ENCODE measurements at places on chromosomes 1 and 21.

DNA sequence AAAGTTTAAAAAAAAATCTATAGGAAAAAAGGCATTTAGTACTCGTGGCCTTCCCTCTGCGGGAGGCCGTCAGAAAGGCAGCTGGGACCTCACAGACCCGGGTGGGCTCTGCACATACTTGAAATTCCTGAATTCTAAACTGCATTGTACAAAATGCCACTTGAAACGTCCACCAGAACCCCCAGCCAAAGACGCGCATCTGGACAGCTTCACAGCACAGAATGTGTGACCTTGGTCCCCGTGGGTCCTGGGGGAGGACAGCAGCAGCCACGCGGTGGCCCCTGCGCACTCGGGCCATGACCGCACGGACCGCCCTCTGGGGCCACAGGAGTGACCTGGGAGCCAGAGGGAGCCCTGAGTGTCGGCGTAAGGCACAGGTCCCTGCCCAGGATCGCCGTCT is 20.6 kb upstream of the MRPS14 start:
- DNase-seq: no peak

- peak; percentile 99 for DNase-seq
These were observed 6.6 kb upstream of the SMIM12 start for GRCh38 chr1:34865981-34866761.

GRCh38 chr21:31191553-31191952 is 152.5 kb downstream of the TIAM1 start:
- DNase-seq: no peak

DNA sequence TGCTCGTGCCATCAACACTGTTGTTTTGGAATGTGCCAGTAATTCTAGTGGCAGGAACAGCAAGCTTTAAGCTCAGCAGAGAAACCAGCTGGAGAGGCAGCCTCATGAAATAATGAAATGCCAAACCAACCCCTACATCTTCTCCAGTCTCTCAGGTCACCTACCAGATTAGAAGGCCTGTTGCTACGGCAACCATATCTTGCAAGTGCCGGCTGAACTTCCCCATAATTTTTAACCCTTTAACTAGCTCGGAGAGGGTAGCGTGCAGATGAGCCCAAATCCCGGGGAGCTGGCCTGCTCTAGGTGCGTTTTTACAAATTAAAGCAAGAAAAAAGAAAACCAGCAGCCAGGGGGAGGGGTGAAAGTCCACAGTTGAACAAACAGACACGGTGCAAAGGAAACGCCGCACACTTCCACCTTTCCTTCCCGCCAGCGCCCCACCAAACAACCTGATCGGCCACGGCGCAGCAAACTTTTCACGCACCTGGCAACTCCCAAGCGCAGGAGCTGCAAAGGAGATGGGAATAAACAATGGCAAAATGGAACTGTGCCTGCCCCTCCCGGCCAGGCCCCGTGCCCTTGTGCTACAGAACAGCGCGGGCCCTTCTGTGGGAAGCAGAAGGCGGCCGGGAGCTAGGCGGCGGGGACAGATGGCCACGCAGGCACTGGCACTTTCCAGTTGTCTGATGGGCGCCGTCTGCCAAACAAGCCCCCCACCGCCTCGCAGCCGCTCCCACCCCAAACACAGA is 50.1 kb downstream of the SSBP3 start:
- DNase-seq: no peak

- peak; percentile 86 for DNase-seq
These were observed 2.8 kb downstream of the S100A6 start for GRCh38 chr1:153532769-153533599.

DNA sequence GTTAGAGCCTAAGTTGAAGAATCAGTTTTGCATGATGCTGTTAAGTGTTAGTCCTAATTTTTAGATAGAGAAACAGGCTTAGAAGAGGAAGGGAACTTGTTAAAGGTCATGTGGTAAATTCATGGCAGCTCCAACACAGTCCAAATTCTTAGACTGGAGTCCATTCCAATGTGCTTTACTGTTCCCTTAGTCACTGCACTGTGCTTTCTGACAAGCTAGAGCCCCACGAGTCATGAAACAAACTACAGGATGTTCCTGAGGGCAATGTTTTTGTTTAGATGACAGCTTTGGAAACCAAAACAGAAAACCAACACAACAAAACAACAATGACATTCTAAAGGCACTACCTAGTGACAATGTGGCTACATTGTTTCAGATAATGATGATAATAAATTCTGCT is 23.1 kb upstream of the RGS4 start:
- no peak for DNase-seq

GRCh38 chr1:24688621-24689195 is 45.6 kb downstream of the SRRM1 start:
- DNase-seq: peak; percentile 69

- DNase-seq: no peak
These were observed 17.2 kb upstream of the C8A start for GRCh38 chr1:56837244-56837939.

- DNase-seq: no peak
These were observed 254.2 kb upstream of the VAMP3 start for GRCh38 chr1:7516929-7517328.

DNA sequence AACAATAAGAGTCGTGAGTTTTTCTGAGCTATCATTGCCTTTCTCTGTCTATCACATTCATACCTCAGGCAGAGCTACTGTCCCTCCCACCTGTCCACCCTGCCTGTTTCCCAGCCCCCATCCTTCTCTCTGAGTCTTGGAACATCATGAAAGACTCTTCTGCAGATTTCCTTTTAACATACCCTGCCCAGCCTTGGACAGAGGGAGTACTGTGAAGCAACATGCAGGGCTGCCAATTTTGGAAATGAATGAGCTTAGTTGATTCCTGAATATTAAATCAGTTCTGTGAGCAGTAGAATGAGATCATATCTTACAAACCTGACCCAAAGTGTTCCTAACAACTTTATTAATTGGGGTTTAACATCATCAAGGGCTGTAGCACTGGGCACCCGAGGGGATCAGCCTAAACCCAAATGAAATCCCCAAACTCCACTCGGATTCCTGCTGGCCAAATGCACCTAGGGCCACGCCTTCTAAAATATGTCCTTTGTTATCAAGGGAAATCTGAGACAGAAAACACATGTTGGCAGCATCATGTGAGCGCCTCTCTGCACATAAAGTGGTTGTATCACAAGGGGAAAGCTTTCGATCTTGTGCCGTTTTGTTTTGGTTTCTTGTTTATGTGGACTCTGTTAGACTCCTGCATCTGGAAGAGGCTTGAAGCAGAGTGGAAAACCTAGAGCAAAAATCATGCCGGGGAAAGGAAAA is 357.6 kb downstream of the KIF26B start:
- no peak for DNase-seq

GRCh38 chr1:35097224-35097623 is 18.0 kb downstream of the ZMYM1 start:
- DNase-seq: no peak

GRCh38 chr1:155454096-155454495 is 108.5 kb downstream of the ASH1L start:
- DNase-seq: no peak

DNA sequence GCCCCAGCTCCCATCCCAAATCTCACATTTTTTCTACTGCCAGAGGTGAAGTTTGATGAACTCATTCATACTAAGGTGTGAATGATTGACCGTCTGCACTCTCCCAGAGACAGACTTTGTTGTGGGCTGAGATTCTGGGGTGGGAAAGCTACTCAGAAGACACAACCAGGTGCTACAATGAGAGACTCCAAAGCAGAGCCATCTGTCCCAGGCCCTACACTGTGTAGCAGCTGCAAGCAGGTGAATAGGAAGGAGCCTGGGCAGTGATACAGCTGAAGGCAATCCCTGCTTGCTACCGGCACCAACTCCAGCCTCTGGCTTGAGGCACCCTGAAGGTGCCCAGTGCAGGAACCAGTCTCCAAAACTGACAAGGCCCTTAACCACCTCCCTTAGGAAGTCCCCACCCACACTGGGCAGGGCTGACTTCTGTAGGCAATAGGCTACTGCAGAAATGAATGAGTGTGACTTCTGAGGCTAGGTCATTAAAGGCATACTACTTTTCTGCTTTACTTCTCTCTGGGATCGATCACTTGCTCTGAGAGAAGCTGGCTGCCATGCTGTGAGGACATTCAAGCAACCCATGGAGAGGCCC is 79.7 kb upstream of the RUNX3 start:
- DNase-seq: no peak

GRCh38 chr21:14876524-14876840 is 188.3 kb downstream of the NRIP1 start:
- DNase-seq: no peak

GRCh38 chr1:5981009-5981380 is 11.2 kb downstream of the NPHP4 start:
- DNase-seq: no peak

DNA sequence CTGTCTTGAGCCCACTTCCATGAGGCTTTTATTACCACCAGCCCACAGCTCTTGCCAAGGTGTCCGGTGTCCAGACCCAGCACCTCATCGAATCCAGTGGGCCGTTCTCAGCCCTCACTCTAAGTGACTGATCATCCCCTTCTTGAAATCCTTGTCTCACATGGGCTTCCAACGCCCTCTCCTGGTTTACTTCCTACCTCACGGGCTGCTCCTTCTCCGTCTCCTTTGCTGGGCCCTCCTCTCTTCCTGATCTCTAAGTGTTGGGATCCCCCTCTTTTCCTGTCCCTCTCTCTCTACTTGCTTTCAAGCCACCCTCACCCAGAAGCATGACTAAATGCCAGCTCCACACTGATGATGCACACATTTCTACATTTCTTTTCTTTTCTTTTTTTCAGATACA is 9.0 kb upstream of the RHBG start:
- no peak for DNase-seq

- DNase-seq: no peak
These were observed 22.1 kb downstream of the PTPRU start for GRCh38 chr1:29258189-29258975.

DNA sequence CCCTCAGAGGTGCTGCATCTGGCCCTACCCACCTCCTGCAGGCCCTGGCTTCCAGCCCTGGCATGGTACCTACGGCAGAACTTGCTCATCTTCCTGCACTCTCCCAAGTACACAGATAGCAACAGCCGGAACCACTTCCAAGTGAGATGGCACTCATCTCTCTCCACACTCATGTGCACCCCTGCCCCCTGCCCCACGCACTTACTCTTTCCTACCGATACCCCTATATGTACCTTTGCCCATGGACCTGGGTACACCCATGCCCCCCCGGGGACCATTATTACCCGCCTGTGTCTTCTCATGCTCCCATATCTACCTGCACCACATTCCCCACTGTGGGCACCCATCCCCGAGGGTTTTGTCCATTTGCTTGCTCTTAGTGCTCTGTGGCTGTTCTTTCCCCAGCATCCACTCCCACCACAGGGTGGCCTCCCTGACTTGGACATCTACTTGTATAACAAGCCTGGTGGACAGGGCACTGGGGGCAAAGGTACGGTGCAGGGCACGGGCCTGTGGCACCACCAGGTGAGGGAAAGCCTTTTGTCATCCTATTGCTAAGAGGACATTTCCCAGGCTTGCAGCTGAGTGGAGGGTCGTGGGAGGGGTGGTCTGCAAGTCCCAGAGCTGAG is 14.7 kb downstream of the HYI start:
- DNase-seq: peak; percentile 20

GRCh38 chr1:240271081-240271480 is 179.4 kb downstream of the FMN2 start:
- DNase-seq: no peak

GRCh38 chr1:232667094-232667777 is 37.3 kb upstream of the SIPA1L2 start:
- DNase-seq: no peak

DNA sequence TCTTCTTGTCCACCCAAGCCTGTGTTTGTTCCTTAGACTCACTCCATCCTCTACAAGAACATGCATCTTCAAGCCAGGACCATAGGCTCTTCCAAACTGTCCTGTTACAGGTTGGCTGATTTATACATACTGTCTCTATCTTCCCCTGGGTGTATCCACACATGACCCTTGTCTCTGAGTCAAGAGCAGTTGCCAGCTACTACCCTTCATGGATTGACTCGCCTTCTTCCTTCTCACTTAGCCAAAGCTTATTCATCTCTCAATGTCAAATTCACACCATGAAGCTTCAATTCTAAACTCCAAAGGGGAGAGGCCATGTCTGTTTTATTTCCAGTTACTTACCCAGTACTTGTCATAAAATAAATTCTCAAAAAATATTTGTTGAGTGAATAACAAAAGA is 64.1 kb upstream of the CACHD1 start:
- no peak for DNase-seq

GRCh38 chr1:29549001-29549400 is 312.7 kb downstream of the PTPRU start:
- no peak for DNase-seq

- no peak for DNase-seq
These were observed 5.8 kb upstream of the MAGOH start for GRCh38 chr1:53244141-53244540.

DNA sequence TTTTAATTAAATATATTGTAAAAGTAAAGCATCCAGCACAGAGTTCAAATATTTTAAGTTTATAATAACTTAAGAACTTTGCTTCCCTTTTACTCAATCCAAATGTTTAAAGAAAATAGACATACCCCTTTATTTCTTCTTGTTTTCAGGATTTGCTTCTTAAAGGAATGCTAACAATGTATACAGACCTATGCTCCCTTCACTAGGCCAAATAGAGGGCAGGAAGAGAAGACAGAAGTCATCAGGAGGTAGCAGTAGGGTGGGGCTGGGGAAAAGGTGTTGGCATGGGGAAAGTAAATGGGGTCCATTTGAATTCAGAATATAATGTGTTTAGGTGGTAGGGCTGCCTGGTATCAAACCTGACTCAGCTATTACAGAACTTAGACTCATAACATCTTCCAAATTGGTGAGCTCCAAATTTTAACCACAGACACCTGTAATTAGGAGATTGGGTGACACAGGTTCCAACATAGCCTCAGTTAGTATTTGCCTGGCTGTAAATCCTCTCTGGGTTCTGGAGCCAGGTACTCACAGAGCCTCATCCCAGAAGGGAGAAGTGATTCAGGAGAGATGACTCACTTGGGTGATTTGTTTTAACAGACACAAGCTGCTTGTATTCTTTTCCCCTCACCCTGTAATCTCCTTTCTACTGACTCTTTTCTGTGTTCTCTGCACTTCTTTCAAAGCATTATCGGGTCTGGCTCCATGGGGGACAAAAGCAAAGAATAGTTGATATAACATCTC is 60.1 kb upstream of the DUSP10 start:
- no peak for DNase-seq

- DNase-seq: no peak
These were observed 2.0 kb downstream of the ZNF687 start for GRCh38 chr1:151284013-151284577.

GRCh38 chr1:83810144-83810543 is 188.8 kb downstream of the TTLL7 start:
- no peak for DNase-seq

GRCh38 chr1:221637641-221638041 is 104.2 kb downstream of the DUSP10 start:
- DNase-seq: no peak

DNA sequence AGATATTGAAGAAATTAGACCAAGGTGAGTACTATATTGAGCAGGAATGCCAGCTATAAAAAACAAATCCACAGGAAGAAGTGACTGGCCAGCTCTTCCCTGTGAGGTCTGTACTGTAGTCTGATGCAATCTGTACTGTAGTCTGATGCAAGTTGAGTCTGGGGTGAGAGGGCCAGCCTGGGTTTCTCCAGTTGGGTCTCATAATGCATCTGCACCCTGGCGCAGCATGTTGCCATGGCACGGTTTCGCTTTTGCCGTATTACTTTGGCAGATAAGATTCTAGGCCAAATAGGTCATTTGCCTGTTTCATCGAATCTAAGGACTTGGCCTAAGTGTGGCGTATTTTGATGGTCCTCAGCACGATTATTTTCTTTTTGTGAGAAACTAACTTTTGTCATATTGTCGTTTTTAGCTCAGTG is 24.4 kb upstream of the PGD start:
- DNase-seq: no peak
